ENCODE measurements at places on chromosomes 3 and 15.
A peak's percentile ranks its signal among the peaks of the same experiment; 100 is the strongest.

DNA sequence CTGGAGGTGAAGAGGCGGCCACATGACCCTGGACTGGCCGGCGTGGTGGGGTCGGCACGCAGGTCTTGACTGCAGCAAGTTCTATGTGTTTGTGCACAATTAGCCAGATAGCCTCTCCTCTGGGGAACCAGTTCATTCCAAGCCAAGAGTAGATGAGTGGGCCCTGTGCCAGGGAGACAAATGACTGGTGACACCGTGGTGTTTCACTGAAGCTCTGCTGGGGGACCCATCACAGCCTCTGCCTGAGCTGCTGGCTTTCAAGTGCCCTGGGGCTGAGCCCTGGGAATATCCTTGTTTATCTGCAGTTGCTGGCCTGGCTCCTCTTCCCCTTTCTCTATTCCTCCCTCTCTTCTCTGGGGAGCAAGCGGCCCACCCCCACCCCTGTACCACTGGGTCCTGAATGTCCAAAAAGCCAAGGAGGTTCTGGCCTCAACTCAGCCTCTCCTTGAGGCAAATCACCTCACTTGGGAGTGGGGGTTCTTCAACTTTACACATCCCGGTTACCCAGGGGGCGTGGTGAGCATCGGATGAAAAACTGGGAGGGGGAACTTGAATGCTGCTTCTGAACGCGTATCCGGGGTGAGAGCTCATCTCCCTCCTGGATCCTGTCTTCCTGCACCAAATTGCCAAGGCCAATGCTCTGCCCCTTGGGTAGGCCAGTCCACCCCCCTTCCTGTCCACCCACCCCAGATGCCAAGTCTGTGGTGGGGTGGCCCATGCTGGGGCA is 199.6 kb upstream of the LYSMD4 start:
- no peak for DNase-seq

DNA sequence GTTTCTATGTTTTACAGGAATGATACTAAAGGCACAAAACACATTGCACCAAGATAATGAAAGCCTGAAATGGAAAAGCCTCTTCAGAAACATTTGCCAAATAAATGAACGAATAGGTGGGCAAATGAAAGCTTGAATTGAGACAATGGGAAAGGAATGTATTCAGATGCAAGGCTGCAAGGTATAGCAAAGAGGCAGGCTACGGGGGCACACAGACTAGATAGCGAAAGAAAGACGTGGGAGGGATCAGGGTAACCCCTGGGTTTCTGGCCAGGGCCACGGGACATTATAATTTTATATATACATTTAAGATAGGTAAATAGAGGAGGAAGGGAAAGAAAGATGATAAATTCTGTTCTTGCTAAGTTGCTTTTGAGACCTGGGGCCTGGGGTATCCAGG is 95.9 kb upstream of the NLGN1 start:
- DNase-seq = no peak

DNA sequence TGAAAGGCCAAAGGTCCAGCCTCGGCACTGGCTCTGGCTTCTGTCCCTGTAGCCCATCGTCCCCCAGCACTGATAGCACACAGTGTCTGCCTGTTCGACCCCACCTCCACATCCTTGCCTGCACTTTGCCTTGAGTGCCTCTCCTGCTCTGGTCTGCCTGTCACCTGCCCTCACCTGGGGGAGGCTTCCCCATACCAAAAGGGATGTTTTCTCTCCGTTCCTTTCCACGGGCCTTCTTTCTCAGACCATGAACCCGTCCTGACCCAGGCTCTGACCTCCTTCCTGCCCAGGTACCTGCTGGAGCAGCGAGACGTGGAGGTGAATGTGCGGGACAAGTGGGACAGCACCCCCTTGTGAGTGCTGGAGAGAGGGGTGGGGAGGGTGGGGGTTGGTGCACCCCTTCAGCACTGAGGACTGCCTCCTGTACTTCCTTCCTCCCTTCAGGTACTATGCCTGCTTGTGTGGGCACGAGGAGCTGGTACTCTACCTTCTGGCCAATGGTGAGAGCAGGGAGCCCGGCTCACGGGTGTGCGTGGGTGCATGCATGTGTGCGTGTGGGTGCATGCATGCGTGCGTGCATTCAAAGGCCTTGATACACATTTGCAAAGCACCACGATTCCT is 1.5 kb downstream of the ABTB1 start:
- DNase-seq = no peak

DNA sequence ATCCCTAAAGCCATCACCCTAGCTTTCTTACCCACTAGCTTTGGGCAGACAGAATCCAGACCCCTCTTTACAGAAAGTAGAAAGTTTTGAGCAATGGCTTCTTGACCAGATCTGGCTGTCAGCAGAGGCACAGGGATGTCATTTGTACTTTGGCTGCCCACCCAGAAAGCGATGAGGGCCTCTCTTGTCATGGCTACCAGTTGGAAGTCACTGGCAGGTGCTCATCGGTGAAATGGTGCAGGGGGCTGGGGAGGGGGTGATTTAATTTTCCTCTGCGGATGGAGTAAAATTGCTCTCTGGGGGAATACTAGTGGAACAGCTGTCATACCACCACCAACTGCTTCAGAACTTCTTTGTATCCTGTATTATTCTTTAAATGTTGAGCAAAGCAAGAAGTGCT is 393.7 kb downstream of the LSAMP start:
- no peak for DNase-seq

DNA sequence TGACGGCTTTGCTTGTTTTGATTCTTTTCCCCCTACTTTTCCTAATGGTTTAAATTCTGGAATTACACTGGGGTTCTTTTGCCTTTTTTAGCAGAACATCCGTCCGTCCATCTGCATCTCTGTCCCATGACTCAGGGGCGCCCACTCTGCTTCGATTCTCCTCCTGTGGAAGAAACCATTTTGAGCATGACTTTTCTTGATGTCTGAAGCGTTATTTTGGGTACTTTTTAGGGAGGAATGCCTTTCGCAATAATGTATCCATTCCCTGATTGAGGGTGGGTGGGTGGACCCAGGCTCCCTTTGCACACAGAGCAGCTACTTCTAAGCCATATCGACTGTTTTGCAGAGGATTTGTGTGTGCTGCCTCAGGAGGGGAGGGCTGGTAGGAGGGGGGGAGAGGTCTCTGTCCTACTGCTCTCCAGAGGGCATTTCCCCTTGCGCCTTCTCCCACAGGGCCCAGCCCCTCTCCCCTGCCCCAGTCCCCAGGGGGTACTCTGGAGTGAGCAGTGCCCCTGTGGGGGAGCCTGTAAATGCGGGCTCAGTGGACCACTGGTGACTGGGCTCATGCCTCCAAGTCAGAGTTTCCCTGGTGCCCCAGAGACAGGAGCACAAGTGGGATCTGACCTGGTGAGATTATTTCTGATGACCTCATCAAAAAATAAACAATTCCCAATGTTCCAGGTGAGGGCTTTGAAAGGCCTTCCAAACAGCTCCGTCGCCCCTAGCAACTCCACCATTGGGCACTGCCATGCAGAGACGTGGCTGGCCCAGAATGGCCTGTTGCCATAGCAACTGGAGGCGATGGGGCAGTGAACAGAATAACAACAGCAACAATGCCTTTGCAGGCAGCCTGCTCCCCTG is 19.5 kb upstream of the BSN start:
- DNase-seq = no peak

- no peak for DNase-seq
These were observed 67.5 kb downstream of the TFG start for GRCh38 chr3:100776746-100777145.

DNA sequence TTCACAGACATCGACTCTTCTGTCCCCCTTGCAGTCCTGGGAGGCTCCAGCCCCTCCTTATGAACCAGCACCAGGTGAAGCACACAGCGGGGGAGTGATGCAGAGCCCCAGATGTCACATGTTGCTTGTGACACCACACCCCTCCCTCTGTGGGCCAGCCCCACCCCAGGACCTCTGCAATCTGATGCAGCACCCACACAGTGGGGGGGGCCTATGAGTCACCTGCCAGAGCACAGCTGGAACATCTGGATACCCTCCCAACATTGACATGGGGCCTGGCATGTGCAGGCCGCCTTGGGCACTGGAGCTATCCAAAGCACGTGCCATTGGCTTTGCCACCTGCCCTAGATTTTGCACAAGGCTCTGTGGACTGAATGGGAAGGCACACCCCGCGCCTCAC is 70.5 kb downstream of the FEM1B start:
- peak; percentile 14 for DNase-seq

- DNase-seq = peak; percentile 35
These were observed 22.5 kb downstream of the SLC6A6 start for GRCh38 chr3:14424711-14425580.

- no peak for DNase-seq
These were observed 38.4 kb upstream of the CGNL1 start for GRCh38 chr15:57337868-57338411.

DNA sequence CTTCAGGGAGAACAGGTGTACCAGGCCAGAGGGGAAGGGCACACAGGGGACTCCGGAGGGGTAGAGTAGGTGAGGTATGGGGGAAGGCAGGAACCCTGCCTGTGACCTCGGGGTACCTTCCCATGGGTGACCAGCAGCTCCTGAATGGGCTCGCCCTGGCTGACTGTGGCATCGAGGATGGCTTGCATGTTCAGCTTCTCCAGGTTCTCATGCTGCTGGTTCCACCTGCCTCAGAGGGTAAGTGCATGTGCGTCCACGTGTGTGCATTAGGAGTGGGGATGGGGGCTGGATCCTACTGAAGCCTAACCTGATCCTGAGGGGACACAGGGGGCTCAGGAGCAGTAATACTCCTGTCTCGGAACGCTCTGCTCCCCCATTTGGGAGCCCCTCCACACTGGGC is 524 bp downstream of the ZMYND10 start:
- no peak for DNase-seq

- no peak for DNase-seq
These were observed 42.2 kb upstream of the GNB5 start for GRCh38 chr15:52233405-52233804.
